ENCODE measurements at places on chromosomes 2 and 18. TPM values are rescaled to one million over a fixed set of nuclear protein-coding genes. Genes with fewer than 3 reads are reported as not detected.

PDCD1 gene
- not detected for total RNA-seq

MC5R gene
- not detected for total RNA-seq

RBKS gene
- total RNA-seq, result 3.1 TPM

EIF4E2 gene
- 53.2 TPM for total RNA-seq

STK39 gene
- total RNA-seq, result 21.4 TPM

GRCh38 chr2:21067125-21067524, 23.3 kb upstream of the APOB start:
- no peak for DNase-seq

GRCh38 chr2:199612509-199613130, 154.9 kb upstream of the SATB2 start:
- DNase-seq, result no peak

- DNase-seq, result peak; percentile 43
These were observed 8.1 kb upstream of the HES6 start for GRCh38 chr2:238247841-238248453.

GRCh38 chr2:15201009-15201408, 360.1 kb downstream of the NBAS start:
- no peak for DNase-seq

Measured in sigmoid colon (tissue), 7 donors.